Activated CD4-positive, alpha-beta memory T cell treated with anti-CD3 and anti-CD28 coated beads for 36 hours (primary cell): ENCODE measurements at places on chromosomes 3 and 15. TPM values are rescaled to one million over a fixed set of nuclear protein-coding genes. Genes with fewer than 3 reads are reported as not detected.

GRCh38 chr3:15064299-15064834 is 748 bp downstream of the MRPS25 start:
- peak; percentile 42 for DNase-seq

The RCCD1 gene
- 39.9 TPM for total RNA-seq

- DNase-seq: no peak
These were observed 16.1 kb upstream of the CSPG5 start for GRCh38 chr3:47594792-47595191.

GRCh38 chr3:83033133-83033532 is 1271.7 kb upstream of the GBE1 start:
- no peak for DNase-seq

GRCh38 chr15:55715355-55716076 is 27.4 kb downstream of the PRTG start:
- DNase-seq: no peak

DNA sequence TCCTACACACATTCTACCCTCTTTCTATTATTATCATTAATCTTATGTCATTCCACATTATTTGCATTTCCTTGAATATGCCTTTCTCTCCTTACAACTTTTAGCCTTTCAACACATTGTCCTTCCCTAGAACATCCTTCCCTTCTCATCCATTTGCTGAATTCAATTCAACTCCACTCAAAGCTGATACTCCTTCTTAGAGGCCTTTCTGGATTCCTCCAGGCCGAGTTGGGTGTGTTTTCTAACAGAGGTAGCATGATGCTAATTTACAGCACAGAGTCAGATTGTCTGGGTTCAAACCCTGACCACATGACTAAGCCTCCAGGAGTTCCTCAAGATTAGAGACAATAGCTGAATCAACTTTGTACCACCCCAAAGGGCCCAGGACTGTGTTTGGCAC is 63.4 kb upstream of the IL12A start:
- no peak for DNase-seq

The CYP1A2 gene
- total RNA-seq: not detected
